CD4-positive, alpha-beta T cell treated with Interleukin-4 for 1 hour (primary cell): ENCODE measurements at places on chromosomes 7 and 10.
A peak's percentile ranks its signal among the peaks of the same experiment; 100 is the strongest.

DNA sequence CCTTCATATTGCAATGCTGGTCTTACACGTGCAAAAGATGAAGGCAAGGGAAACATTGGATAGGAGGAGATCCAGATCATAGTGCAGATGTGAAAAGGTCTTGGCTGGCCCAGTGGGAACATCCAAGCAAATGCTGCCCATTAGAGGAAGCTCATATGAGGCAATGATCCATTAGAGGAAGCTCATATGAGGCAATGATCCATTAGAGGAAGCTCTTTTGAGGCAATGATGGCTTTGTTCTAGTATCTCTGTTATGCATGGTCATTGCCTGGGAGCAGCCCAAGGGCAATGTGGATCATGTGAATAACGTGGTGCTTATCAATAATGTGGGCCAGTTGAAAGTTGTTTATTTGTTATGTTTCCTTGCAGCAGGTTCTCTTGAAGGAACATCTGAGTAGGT lies 37.8 kb downstream of the STEAP4 start:
- peak; percentile 20 for DNase-seq

DNA sequence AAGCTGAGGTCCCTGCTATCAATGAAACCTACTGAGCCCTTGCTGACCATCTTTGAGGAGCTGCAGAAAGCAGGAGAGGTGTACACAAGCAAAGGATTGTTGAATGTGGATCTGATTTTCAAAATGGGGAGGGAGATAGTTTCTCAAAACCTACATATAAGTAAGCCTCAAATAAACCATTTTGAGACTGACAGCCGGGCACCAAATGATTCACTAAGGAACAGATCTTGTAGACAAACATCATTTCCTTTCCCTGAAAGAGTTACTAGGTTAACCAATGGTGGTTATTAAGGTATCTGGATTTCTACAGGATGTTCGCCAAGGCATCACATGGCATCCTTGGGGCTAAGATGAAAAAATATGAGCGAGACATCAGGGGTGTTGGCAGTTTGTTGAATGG lies 24.5 kb upstream of the RHOBTB1 start:
- DNase-seq: no peak

- DNase-seq: no peak
These were observed 99.5 kb upstream of the EEPD1 start for GRCh38 chr7:36053589-36053988.

- no peak for DNase-seq
These were observed 295.7 kb upstream of the GALNT17 start for GRCh38 chr7:70836279-70836678.

- no peak for DNase-seq
These were observed 123.4 kb downstream of the NEURL1 start for GRCh38 chr10:103616705-103617601.

DNA sequence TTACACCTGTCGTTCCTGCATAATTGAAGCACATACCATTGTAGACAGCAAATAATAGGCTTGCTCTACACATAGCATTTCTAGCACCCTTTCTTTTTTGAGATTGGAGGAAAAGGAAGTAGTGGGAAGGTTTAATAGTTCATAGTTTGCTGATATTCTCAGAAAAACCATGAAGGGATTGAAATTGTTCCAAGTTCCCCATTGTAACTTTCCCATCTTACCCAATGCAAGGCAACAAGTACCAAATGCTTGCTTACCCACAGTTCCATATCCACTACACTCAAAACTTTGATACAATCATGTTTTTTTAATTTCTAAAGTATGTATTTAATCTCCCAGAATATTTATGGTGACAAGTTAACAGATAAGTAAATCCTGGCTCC lies 13.8 kb downstream of the CYP3A5 start:
- DNase-seq: no peak

GRCh38 chr10:121813211-121813815 lies 114.5 kb downstream of the ATE1 start:
- no peak for DNase-seq

DNA sequence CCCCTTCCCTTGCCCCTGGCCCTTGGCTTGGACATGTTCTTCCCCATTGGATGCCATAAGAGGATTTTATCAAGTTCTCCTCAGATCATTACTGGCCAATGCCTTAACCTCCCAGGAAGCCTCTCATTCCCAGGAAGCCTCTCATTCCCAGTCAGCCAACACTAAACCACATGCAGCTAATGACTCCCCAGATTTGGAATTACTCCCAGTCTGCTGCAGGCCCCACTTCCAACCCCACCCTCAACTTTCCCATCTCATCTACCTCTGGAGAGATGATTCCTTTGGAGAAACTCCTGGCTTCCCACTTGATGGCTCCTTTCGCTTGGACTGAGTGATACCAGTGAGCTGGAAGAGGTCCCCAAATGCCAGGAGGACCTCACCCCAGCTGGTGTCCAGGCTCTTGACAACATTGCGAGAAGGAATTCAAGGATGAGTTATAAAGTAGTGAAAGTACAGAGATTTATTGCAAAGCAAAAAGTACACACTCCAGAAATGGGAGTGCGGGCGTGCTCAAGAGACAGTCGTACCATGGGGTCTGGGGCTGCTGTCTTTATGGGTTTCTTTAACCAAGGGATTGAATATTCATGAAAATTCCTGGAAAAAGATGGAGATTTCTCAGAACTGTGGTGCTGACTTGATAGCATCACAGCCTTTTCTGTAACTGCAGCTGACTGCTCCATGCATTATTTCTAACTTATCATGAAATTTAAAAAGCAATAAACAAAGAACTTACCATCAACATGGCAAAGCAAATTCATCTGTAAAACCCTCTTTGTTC lies 117.2 kb upstream of the ADCY1 start:
- no peak for DNase-seq

GRCh38 chr7:24821045-24821753 lies 63.9 kb upstream of the GSDME start:
- DNase-seq: peak; percentile 88

DNA sequence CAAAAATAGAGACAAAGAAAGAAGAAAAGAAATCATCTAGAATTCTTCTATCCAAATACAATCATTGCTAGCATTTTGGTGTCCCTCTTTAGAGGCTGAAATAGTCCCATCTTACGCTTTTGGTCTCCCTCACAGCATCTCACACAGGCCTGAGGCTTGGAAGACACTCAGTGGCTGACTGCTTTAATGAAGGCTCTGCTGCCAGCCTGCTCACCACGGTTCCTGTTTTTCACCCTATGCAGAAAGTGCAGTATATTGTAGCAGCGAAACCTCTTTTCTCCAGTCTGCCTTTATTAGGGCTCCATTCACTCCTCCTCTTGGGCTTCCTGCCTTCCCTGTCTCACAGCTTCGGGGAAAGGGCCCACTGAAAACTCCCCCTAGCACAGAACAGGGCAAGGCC lies 102.2 kb downstream of the JCAD start:
- no peak for DNase-seq

GRCh38 chr7:47285860-47286491 lies 295.9 kb downstream of the TNS3 start:
- no peak for DNase-seq

DNA sequence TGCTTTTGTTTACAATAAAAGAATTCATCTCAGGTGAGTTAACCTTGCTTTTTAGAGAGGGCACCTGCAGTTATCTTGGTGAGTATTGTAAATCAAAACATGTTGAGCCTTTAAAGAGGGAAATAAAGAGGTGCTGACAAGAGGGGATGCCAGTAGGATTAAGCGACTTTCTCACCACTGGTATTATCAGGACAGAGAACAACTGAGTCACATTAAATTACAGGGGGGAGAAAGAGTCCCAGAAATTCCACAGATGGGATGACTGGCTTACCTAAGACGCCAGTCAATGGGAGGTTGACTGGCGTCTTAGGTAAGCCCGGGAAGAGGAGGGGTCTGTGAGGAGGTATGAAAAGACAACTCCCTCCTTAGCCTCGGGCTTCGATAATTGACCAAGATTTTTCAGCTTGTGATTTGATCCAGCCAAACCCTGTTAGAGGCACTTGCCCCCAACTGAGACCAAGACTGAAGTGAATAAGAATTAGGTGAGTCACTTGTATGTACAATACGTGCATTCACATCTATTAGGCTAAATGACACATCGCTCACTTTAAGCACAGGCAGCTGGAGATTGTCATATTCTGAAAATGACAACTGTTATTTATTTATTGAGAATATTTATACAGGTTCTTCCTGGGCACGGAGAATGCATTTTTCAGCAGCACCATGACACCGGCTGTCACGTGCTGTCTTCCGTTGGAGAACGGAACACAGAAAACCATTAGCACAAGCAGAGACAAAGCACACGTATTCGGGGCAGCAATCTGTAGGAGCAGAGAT lies 117.6 kb downstream of the SEM1 start:
- DNase-seq: no peak

DNA sequence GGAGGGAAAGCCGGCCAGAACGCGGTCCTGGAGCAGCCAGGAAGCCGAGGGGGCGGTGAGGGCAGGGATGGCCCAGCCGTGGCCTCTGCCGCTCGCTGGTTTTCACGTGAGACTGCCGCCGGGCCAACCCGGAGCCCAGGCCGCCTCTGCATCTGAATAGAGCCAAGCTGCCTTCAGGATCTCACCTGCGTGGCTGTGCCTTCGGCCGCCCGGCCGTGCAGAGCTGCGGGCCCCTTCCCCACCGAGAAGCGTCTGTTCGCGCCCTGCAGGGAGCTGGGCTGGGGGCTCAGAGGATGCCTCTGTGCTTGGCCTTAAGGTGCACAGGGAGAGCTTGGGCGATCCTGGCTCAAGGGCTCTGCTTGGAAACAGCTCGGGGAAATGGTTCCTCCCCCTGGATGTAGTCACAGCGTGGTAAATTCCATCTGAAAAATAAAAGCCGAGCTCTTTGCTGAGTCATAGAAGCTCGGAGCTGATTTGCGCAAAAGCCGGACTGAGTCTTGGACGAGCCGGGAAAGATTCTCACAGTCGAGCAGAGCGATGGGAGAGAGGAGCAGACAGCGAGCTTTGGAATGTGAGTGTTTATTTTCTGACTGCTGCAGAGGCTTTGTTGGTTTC lies at the start of gene JAKMIP3:
Gene JAKMIP3 (plus strand): TSS at position 456 of the 615 bp plus-strand sequence. CDS start 38,863 bp downstream, outside the sequence.
- DNase-seq: no peak

DNA sequence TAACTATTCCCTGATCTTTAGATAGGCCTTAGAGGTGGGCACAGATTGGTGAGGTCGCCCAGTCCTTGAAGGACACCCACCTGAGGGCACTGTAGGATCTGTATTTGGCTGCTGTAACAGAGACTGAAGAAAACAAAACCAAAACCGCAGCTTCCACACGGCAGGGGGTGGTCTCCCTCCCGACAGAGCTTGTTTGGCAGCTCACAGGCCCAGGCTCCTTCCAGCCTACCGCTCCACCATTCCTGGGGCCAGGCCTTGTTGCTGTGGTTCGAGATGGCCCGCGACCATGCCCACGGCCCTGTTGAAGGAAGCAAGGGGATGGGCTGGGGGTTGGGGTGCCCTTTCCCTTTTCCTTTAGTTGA lies 30.4 kb downstream of the ZNF783 start:
- no peak for DNase-seq

DNA sequence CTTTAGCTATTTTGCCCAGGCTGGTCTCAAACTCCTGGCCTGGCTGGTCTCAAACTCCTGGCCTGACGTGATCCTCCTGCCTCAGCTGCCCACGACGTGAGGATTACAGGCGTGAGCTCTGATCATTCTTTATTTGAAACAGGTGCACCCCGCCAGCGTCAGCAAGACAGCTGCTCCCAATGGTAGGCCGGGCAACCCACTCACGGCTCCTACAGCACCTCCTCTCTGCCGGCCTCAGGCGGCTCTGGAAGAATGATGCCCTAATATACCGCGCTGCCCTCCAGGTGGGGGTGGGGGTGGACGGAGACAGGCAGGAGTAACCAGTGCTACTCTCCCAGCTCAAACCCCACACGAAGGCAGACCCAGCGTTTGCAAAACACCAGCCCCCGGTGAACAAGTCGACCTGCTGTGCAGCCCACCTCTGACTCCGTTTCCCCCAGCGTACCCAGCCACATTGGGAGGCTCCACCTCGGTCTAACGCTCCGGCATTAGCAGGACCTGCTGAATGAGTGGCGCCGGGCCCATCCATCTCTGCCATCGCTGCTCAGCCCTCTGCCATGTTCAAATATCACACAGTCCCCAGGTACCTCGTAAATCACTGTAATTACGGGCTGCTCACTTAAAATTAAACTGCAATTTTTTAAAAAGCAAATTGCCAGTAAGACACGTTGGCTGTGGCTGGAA lies 148.6 kb downstream of the ELFN1 start:
- no peak for DNase-seq

DNA sequence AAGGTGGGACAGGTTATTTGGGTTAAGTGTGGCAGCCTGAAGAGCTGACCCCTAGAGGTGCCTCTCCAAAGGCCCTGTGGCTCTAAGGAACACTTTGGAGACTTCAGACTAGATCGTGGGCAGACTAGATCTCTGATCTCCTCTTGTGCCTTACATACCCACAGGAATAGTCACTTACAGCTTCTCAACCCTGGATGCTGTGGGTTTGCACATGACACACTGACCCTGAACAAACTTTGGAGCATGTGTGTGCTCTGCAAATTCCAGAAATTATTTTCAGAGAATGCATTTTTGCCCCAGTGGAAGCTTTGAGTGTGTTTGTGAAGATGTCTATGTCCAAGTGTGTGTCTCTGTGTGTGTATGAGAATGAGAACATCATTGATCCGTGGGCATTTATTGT lies 119.6 kb downstream of the EMX2 start:
- DNase-seq: no peak

GRCh38 chr10:10911471-10911921 lies 106.2 kb upstream of the CELF2 start:
- no peak for DNase-seq

- no peak for DNase-seq
These were observed 14.7 kb downstream of the TMEM236 start for GRCh38 chr10:17766731-17767130.

DNA sequence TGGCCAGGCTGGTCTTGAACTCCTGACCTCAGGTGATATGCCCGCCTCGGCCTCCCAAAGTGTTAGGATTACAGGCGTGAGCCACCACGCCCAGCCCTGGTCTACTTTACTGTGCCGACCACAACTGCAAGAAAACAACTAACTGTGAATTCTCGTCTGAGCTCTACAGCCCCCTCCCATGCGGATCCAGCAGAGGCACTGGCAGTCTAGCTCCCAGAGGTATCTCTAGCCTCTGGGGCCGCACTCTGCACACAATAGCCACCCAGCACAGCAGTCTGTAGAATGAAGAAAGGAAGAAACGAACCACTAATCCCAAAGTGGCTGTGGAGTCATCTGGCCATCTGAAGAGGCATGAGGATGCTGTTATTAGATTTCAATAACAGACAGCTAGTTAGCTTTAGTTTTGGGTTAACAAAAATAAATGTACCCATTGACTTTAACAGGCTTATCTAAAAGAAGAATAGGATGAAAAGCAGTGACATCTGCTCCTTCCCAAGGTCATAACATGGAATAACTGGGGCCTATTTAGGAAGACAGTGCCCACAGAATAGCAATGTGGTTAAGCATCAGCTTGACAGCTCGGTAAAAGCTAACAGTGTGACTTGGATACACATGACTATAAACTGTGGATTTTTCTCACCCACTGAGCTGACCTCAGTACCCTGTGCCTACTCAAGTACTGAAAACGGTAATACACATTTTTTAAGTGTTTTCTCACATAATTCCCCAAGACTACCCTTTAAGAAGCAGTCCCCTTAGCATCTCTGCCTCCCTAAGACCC lies 131.9 kb downstream of the TNS3 start:
- DNase-seq: no peak

DNA sequence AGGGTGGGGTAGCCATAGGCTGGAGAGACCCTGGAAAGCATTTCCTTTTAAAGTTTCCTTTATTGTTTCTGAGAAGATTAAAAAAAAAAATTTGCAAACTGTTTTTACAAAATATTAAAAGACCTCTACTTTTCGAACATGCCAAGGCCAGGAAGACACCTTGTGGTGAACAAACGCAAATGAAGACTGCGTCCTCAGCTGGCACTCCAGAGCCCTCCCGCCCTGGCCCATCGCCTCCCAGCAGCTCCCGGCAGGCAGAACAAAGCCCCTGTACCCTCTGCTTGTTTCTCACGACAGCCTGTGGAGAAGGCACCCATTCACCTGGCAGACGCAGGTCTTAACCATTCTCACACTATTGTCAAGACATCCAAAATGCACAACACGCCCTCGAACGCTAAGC lies 56.4 kb downstream of the ESYT2 start:
- DNase-seq: no peak
